ENCODE measurements at places on chromosomes 6 and 20.

DNA sequence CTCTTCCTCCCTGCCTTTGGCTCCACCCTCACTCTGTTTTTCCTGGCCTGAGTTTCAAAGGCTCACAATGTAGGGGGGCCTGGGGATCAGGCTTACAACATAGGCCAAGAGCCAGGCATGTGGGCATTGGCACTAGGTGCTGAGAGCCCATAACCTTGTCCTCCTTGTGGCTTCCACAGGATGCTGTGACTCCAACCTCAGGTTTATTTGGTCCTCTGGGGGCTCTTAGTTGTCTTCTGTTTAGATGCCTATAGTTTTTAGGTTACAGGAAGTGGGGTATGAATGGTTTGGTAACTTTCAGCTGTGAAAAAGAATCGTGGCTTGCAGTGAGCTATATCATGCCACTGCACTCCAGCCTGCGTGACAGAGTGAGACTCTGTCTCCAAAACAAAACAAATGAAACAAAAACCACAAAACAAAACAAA is 25.6 kb downstream of the MMP24 start:
- H3K4me3 ChIP-seq: no peak overlapping the region
- no peaks in the 10 kb centered on the region for H3K36me3 ChIP-seq
- DNase-seq: no peak
- H3K4me1 ChIP-seq: no peaks in the 10 kb centered on the region
- no peaks in the 10 kb centered on the region for H3K27me3 ChIP-seq

- DNase-seq: no peak
- no peaks in the 10 kb centered on the region for H3K27me3 ChIP-seq
These were observed 787 bp upstream of the BTN2A2 start for GRCh38 chr6:26382121-26382520.

DNA sequence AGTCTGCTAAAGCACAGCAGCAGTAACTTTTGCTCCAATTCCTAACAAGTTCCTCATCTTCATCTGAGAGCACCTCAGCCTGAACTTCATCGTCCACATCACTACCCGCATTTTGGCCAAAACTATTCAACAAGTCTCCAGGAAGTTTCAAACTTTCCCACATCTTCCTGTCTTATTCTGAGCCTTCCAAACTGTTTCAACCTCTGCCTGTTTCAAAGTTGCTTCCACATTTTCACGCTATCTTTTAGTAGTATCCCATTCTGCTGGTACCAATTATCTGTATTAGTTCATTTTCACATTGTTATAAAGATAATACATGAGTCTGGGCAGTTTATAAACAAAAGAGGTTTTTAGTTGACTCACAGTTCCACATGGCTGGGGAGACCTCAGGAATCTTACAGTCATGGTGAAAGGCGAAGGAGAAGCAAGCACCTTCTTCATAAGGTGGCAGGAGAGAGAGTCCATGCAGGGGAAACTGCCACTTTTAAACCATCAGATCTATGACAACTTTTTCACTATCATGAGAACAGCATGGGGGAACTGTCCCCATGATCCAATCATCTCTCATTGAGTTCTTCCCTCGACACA is 99.4 kb upstream of the GRIK2 start:
- no peak for DNase-seq
- H3K27me3 ChIP-seq: no peaks in the 10 kb centered on the region
- H3K4me1 ChIP-seq: no peaks in the 10 kb centered on the region
- H3K36me3 ChIP-seq: no peaks in the 10 kb centered on the region

- no peaks in the 10 kb centered on the region for H3K36me3 ChIP-seq
- H3K27ac ChIP-seq: no peak overlapping the region
- no peak for DNase-seq
- no peaks in the 10 kb centered on the region for H3K27me3 ChIP-seq
- H3K4me1 ChIP-seq: no peaks in the 10 kb centered on the region
These were observed 166.0 kb downstream of the RFPL4B start for GRCh38 chr6:112513175-112513574.

- H3K4me3 ChIP-seq: no peak overlapping the region
- DNase-seq: no peak
- H3K4me1 ChIP-seq: no peaks in the 10 kb centered on the region
These were observed 27.9 kb upstream of the SGK1 start for GRCh38 chr6:134345789-134346188.

GRCh38 chr6:41720783-41721182 is 14.6 kb downstream of the TFEB start:
- H3K27ac ChIP-seq: no peak overlapping the region
- no peaks in the 10 kb centered on the region for H3K36me3 ChIP-seq
- peaks cover 17% of the 10 kb centered on the region for H3K4me1 ChIP-seq
- DNase-seq: no peak
- no peaks in the 10 kb centered on the region for H3K27me3 ChIP-seq

DNA sequence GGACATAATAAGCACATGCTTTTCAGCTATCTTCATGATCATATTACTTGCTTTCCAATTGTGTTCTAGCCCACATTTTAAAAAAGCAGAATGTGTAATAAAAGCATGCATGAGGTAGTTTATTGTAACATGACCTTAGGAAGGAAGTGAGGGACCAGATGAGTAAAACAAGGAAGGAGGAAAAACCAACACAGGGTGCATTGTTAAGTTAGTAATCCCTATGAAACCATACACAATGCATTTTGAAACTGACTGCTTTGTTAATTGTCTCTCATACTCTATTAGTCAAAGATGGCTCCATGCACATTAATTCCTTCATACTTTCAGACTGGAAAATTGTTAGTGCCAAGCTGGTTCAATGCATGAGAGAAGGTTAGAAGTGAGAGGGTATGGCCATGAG is 37.7 kb upstream of the CENPW start:
- no peak overlapping the region for H3K27ac ChIP-seq
- H3K4me3 ChIP-seq: no peak overlapping the region
- H3K36me3 ChIP-seq: no peaks in the 10 kb centered on the region
- no peaks in the 10 kb centered on the region for H3K4me1 ChIP-seq
- no peak for DNase-seq
- H3K27me3 ChIP-seq: no peaks in the 10 kb centered on the region
